ENCODE measurements at places on chromosomes 3 and 15.

DNA sequence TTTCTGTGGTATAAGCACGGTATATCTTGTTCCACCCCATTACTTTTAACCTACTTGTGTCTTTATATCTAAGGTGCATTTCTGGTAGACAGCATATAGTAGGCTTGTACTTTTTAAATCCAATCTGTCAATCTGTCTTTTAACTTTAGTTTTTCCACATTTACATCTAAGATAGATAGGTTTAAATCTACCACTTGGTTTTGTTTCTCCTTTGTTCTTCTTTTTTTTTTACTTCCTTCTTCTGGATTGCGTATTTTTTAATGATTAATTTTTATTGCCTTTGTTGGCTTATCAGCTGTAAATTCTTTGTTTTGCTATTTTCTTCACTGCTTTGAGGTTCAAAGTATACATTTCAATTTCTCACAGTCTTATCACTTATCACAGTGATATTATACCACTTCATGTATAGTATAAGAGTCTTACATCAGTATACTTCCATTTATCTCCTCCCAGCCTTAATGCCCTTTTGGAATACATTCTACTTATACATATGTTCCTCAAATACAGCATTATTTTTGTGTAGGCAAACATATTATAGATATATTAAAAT, 31.0 kb downstream of the IQCB1 start:
- H3K4me1 ChIP-seq: peaks cover 2% of the 10 kb centered on the region
- no peaks in the 10 kb centered on the region for H3K27me3 ChIP-seq
- no peak for DNase-seq
- no peak overlapping the region for H3K4me3 ChIP-seq
- H3K27ac ChIP-seq: peak overlapping the region; percentile 4

GRCh38 chr3:96796101-96796500, 18.3 kb upstream of the EPHA6 start:
- no peaks in the 10 kb centered on the region for H3K4me1 ChIP-seq
- H3K4me3 ChIP-seq: no peak overlapping the region
- H3K36me3 ChIP-seq: no peaks in the 10 kb centered on the region
- H3K27ac ChIP-seq: no peak overlapping the region
- no peaks in the 10 kb centered on the region for H3K27me3 ChIP-seq
- DNase-seq: no peak

- DNase-seq: no peak
- H3K27ac ChIP-seq: no peak overlapping the region
- H3K36me3 ChIP-seq: no peaks in the 10 kb centered on the region
- no peaks in the 10 kb centered on the region for H3K4me1 ChIP-seq
Measured at GRCh38 chr3:153180860-153181372, 18.9 kb downstream of the RAP2B start.

GRCh38 chr3:31572236-31573004, 39.7 kb downstream of the STT3B start:
- H3K36me3 ChIP-seq: no peaks in the 10 kb centered on the region
- no peak for DNase-seq
- H3K4me3 ChIP-seq: no peak overlapping the region
- no peaks in the 10 kb centered on the region for H3K27me3 ChIP-seq

DNA sequence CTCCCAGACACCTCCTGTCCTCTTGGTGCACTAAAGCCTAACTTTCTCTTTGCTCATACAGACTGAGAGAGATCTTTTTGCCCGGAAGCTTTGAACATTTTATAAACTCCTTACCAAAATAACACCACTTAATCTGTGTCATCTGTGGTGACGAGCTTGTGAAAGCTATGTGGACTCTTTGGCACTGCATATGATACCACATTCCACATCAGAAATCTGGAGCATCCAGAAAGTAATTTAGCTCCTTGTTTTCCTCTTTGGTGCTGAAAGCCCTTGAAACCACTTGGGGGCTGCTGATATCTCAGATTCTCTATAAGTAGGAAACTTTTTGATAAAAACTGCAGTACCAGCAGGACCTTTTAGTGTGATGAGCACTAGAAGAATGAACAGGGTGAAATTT, 128.3 kb downstream of the ALCAM start:
- no peaks in the 10 kb centered on the region for H3K27me3 ChIP-seq
- peaks cover 14% of the 10 kb centered on the region for H3K4me1 ChIP-seq
- no peak overlapping the region for H3K4me3 ChIP-seq
- peaks cover 10% of the 10 kb centered on the region for H3K36me3 ChIP-seq
- no peak for DNase-seq

GRCh38 chr3:128201158-128201755, 48.0 kb downstream of the EEFSEC start:
- H3K36me3 ChIP-seq: peaks cover 1% of the 10 kb centered on the region
- no peak for DNase-seq
- H3K27ac ChIP-seq: no peak overlapping the region
- no peak overlapping the region for H3K4me3 ChIP-seq
- H3K4me1 ChIP-seq: peaks cover 26% of the 10 kb centered on the region
- peaks cover 2% of the 10 kb centered on the region for H3K27me3 ChIP-seq

DNA sequence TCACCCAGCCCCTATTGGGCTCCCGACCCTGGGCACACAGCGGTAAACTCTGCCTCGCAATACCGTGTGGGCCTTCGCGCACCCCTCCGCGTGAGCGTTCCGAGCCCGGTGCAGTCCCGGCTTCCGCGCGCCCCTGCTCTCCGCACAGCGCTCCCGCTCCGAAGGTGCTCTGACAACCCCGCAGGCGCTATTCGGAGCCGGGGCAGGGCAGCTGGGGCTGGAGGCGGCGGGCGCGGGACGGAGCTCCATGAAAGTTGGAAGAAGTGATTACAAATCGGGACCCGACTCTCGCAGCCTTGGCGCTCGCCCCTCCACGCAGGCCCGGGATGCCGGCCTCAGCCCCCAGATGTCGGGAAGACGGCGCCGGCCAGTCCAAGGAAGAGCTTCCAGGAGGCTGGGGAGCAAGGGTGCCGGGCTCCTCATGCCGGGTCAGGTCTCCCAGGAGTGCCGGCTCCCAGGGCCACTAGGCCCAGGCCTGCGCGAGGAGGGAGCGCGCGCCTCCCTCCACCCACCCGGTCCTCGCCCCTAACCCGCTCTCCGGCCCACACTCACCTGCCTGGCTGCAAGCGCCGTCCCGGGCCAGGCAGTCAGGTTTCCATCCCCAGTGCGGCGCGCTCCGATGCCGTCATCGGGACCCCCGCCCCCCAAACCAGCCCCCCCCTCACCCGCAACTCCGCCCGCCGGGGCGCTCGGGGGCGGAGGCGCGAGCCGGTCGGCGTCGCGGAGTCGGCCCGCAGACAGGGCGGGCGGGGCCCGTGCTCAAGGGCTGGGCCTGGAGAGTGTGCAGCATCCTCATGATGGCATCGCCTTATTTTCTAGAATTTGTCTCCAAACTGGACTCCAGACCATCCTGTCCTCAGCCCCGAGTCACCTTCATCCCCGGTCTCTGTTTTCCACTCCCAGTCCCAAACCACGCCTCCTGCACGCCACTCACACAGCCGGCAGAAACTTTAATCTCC, at the start of gene KIF7:
Gene KIF7, minus strand, starts transcription at position 621 of the 959 bp plus-strand sequence. CDS start 2,537 bp downstream, outside the sequence.
- H3K4me1 ChIP-seq: peaks cover 6% of the 10 kb centered on the region
- peak within 1 kb of the TSS; percentile 80 for H3K4me3 ChIP-seq
- peaks cover 6% of the 10 kb centered on the region for H3K27me3 ChIP-seq
- peaks cover 3% of the 10 kb centered on the region for H3K36me3 ChIP-seq

GRCh38 chr3:9395570-9396300, 1.7 kb upstream of the SETD5 start:
- H3K4me3 ChIP-seq: peak overlapping the region; percentile 97
- DNase-seq: no peak
- peaks cover 49% of the 10 kb centered on the region for H3K4me1 ChIP-seq
- H3K36me3 ChIP-seq: peaks cover 14% of the 10 kb centered on the region
- peak overlapping the region; percentile 99 for H3K27ac ChIP-seq
- no peaks in the 10 kb centered on the region for H3K27me3 ChIP-seq

DNA sequence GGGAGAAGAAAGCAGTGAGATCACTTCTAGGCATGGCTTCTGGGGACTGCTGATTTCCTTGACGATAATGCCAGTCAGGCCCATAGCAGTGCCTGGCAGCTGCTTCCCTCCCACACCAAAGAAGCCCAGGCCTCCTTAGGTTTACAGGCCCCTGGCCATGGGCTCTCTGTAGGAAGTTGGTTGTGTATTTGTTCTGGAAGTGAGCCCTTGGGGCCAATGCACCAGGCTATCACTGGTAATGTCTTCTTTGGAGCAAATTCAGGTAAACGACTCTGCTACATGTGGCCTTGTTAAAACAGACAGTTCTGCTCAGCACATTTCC, 89.3 kb downstream of the CCNL1 start:
- H3K27ac ChIP-seq: no peak overlapping the region
- peaks cover 2% of the 10 kb centered on the region for H3K27me3 ChIP-seq
- H3K36me3 ChIP-seq: no peaks in the 10 kb centered on the region
- DNase-seq: no peak

GRCh38 chr3:189720736-189721417, 89.7 kb downstream of the TP63 start:
- H3K36me3 ChIP-seq: no peaks in the 10 kb centered on the region
- H3K4me1 ChIP-seq: peaks cover 3% of the 10 kb centered on the region
- peak overlapping the region; percentile 8 for H3K27ac ChIP-seq
- DNase-seq: no peak

DNA sequence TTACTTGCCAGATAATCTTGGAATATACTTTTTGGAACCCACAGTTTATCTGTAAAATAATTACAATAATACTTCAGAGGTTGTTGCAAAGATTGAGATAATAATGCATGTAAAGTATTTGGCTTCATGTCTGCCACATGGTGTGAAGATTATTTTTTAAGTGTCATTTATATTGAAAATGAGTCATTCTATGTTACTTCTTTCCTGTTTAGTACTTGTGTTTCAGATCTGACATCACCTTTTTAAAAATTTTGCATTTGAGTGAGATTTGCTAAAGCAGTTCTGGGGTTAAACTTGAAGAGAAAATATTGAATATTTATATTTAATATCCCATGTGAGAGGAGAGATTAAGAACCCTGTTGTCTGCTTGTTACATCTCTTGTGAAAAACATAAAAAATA, 31.2 kb downstream of the IQGAP1 start:
- H3K36me3 ChIP-seq: peaks cover 13% of the 10 kb centered on the region
- peaks cover 29% of the 10 kb centered on the region for H3K4me1 ChIP-seq
- no peak overlapping the region for H3K27ac ChIP-seq

All from progenitor cell of endocrine pancreas (in vitro differentiated cells).